ENCODE measurements at places on chromosomes 4 and X. TPM values are rescaled to one million over a fixed set of nuclear protein-coding genes. Genes with fewer than 3 reads are reported as not detected.

- peak; percentile 87 for DNase-seq
Measured at GRCh38 chr4:15295421-15296162, 132.2 kb upstream of the C1QTNF7 start.

- DNase-seq = no peak
Measured at GRCh38 chr4:52552778-52553177, 106.3 kb downstream of the USP46 start.

- DNase-seq = no peak
Measured at GRCh38 chrX:40383969-40384368, 196.8 kb upstream of the ATP6AP2 start.

DNA sequence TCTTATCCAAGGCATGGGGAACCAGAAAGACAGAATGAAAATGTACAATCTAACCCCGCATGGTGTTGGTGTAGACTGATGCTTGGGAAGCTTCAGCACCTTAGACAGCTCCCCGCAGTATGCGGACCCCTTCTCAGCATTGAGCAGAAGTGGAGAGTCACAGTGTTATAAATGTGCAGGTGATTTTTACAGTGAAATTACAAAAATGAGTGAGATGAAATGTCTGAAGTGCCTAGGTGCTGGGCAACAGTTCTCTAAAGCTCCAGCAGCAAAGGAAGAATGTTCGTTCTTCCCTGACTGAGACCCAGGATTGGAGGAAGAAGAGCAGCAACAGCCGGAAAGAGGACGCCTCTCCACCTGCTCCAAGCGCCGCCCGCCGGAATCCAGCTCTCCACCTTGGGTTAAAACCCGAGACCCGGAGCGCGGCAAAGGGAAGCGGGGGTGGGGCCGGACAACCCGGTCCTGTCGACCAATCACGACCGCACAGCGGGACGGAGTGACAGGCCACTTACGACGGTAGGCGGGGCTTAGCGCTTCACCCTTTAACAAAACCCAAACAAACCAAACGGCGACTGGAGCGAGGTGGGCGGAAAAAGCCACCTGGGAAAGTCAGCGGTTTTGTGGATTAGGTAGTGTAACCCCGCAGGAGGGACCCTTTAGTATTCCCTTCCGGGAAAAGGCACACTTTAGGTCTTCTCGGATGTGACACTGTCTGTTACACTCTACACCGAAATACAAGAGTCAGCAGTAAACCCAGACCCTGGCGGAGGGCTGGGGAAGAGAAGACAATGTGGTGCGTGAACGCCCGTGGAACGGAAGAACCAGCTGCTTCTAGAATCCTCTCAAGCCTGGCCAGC is at the start of gene GLRA3:
GLRA3 (minus strand) TSS at position 403 of the 857 bp plus-strand sequence. CDS start 436 bp downstream, outside the sequence.
- DNase-seq = peak; percentile 69

The AREG gene
- total RNA-seq = not detected

The BEX1 gene
- total RNA-seq = 104 TPM
